AG09309 (cell line): ENCODE measurements at places on chromosomes 5 and 9.

DNA sequence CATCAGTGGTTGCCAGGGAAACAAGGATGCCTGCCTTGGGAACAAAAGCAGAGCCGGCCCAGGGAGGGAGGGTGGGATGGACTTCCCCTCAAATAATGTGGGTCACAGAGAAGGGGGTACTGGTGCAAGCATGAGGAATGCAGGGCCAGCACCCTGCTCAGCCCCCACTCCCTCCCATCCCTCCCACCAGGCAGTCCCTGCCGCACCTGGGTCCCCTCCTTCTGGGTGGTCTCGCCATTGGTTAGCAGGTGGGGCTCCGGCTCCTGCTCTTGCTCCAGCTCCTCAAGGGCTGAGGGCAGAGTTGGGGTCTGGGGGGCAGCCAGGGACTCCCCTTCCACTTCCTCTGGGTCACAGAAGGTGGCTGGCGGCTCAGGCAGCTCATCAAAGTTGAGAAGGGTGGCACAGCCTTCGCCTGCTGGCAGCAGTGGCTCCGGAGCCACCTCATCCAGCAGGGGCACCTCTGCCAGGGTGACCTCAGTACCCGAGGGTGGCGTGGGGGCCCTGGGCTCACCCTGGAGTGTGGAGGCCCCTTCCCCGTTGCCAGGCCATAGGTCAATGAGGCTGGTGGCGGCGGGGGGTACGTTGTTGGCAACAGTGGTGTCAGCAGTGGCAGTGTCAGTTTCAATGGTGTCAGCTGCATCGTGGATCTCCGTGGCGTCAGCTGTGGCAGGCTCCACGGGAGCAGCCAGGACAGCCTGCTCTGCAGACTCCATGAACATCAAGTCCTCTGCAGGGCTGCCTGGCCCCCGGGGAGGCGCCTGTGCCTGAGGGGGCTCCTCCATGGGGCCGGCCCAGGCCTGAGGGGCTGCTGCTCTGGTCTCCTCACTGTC is 11.5 kb downstream of the PRR7 start:
- DNase-seq: no peak

- DNase-seq: no peak
These were observed 52.3 kb downstream of the C9orf153 start for GRCh38 chr9:86207193-86207592.

GRCh38 chr5:113447498-113448050 is 12.8 kb upstream of the TSSK1B start:
- no peak for DNase-seq

- no peak for DNase-seq
These were observed 36.5 kb upstream of the RASA1 start for GRCh38 chr5:87231037-87231808.

DNA sequence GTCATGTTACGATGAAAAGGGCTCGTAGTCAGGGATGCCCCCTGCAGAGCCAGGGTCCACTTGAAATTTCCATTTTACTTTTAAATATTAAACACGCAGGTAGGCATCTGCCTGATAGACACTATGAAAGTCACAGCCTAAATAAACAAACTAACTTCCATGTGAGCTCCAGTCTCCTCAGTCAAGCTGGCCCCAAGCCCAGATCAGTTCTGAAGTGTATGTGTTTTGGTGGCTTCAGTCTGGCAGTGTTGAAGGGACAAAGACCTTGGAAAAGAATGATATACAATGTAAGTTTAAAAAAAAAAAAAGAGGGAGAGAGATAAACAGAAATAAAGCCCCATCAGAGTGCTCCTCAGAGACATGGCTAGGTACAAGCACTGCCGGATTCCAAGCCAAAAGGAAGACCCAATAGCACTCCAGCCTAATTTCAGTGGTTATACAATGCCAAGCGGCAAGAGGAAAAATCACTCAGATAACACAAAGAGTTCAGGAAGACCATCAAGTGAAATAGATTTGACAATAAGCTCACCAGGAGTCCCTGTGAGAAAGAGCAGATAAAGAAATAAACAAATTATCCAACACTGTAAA is 181.0 kb downstream of the BNC2 start:
- no peak for DNase-seq

DNA sequence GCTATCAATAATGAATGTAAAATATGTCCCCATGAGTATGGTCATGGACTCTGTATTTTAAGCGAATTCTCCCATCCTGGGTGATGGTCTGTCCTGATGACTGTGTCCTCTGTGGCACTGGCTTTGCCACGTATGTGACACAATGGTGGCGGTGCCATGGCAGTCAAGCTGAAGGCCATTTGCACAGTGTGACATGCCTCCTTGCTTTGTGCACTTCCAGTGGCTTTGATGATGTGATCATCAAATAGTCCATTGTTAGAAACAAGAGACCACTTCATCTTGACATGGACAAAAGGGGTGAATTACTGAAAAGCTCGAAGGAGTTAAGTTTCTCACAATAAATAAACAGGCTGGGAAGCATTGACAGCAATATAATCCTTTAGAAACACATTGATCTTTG is 31.0 kb upstream of the PRRC1 start:
- no peak for DNase-seq

DNA sequence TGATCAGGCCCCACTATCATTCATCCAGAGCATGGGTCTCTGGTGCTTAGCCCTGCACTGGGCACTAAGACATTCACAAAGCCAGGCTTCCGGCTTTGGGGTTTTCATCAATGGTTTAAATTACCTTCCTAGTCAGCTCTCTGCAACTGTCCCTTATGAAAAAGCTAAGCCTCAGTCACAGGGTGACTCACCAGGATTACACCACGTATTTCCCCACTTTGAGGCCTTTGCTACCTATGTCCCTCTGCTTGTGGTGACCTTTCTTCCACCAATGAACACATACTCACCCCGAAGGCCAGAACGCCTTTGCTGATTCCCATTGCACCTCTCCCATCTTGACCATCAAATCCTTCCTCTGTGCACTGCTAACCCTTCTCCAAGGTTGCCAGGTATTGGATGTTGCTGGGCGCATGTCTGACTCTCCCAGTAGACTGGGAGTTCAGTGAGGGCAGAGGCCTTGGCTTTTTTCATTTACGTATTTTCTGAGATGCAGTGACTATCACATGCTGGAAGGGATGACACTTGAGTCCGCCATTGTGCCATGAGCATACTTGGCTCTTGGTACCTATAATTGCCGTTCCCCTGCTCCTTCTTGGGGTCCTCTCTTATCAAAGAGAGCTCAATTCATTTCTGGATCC is 58.7 kb upstream of the TNFSF8 start:
- no peak for DNase-seq

DNA sequence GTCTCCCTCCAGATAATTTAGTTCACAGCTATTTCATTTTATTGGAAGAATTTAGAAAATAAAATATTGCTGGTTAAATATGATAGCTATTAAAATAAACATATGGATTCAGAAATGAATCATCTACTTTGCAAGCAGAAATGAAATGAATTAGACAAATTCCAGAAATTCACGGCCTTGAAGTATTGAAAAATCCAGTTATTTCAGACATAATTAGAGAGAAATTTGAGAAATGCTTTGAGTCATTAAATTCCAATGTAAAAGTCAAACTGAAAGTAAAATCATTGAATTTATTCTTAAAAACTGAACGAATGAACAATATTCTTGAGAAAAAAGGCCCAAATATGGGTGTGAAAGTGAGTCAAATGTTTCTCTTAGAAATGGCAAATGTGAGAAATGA is 632.6 kb upstream of the EDIL3 start:
- no peak for DNase-seq

- no peak for DNase-seq
These were observed 491.1 kb downstream of the ENC1 start for GRCh38 chr5:74149395-74149794.

- DNase-seq: peak; percentile 94
These were observed 12.2 kb downstream of the INVS start for GRCh38 chr9:100111235-100111634.

- no peak for DNase-seq
These were observed 82.1 kb downstream of the GRIA1 start for GRCh38 chr5:153572411-153573145.

- DNase-seq: no peak
These were observed 325.6 kb downstream of the TRPM3 start for GRCh38 chr9:70795841-70796240.

DNA sequence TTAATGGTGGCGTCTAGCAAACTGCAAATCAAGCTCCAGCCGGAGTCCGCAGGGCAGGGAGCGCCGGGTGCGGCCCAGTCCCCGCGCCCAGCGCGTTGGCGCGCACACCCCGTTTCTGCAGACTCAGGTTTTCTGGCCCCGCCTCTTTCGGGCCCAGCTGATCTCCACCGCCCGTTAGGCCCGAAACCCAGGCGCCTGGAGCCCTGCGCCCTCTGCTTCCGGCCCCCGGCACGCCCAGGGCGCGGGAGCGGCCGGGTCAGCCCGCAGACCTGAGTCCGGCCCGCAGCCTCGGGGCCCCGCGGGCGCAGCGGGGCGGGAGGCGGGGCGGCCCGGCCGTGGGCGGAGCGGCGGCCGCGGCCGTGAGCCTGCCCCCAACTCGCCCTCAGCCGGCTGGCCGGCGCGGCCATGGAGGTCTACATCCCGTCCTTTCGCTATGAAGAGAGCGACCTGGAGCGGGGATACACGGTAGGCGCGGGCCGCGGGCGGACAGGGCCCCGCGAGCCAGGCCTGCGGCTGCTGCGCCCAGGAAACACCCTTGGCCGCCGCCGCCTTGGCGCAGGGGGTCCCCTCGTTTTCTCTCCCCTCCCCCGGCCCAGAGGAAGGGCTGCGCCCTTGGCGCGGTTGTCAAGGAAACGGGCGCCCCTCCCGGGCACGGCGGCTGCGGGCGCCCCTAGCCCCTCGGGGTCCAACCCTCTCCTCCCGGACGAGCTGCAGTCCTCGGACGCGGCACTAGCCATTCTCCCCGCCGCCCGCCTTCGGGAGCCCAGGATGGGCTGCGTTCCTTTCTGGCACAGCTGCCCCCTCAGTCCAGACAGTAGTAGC is at the start of gene SNX24:
TSS of gene SNX24 (plus strand) at position 385 of the 822 bp plus-strand sequence. CDS start at position 406, 21 bp downstream.
- no peak for DNase-seq

DNA sequence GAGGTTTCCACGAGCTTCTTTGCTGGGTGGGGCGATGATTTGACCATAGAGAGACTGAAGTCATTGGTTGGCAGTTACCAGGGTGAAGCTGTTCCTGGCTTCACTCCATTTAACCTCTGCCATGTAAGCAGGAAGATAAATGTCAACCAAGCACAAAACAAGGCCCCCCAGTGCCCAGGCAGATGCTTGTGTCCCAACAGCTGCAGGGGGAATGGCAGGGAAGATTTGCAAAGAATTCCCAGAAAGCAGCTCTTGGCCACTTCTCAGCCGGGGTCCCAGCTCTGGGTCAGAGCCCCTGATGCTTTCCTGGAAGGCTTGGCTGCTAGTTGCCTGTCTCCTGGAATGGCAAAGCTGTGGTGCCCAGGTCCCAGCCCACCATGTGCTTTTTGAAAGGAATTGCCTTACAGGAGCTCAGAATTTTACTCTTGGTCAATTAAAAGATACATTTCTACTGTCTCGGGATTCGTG is 383.4 kb downstream of the ENC1 start:
- DNase-seq: no peak

DNA sequence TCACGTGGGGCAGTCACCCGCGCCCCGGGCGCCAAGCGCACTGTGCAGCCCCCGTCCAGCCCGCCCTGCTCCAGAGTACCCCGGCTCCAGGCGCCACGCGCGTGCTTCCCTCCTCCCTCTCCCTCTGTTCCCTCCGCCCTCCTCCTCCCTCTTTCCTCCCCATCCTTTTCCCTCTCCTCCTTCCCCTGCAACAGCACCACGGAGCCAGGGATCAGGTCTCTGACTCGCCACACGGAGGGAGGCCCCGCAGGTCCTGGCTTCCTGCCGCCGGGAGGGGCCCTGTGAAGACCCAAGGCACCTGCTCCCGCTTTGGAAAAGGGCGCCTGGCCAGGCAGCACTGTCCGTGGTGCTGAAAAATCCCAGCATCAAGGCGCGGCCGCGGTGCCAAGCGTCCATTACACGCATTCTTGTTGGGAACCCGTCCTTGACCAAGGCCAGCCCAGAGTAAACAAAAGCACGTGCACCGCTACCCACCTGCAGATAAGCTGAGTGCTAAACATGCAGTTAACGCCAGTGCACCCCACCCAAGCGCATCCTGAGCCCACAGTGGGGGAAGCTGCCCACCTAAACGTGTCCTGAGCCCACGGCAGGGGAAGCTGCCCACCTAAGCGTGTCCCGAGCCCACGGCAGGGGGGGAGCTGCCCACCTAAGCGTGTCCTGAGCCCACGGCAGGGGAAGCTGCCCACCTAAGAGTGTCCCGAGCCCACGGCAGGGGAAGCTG is 21.7 kb downstream of the SLC6A18 start:
- no peak for DNase-seq

- DNase-seq: no peak
These were observed 20.1 kb upstream of the MARCHF6 start for GRCh38 chr5:10333154-10334006.

- no peak for DNase-seq
These were observed 76.9 kb downstream of the LHX2 start for GRCh38 chr9:124088476-124088837.

DNA sequence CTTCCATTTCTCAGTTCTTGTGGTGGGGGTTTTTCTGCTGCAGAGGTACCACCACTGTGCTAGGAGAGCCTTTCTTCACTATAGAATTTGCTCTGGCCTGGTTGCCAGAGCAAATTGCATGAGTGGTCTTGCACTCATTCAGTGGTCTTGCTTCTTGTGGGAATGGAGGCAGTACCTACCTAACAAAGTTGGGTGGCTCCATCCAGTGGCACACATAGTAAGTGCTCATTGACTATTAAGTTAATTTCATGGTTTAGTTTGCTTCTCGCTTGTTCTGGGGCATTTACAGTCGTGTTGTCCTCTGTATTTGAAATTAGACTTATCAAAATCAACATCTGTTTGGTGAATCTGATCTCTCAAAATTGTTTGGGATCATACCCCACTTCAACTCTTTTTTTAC is 23.0 kb downstream of the SLC28A3 start:
- DNase-seq: no peak

DNA sequence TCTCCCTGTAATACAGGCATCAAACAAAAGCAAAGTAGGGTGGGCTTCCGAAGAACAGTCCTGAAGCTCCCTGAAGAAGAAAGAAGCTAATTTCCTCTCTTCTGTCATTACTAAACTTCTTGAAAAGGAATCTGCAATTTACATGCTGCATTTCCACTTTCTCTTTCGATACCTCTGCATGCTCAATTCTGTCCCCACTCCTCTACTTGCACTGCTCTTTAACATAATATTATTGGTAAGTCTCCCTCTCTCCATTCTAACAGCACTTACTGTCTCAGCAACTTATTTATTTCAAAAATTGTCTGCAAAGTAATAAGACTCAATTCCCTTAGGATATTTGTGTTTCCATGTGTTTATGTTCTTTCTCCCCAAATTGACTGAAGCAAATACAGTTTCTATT is 3.9 kb upstream of the PLPP1 start:
- no peak for DNase-seq

GRCh38 chr9:82149501-82149946 is 161.0 kb downstream of the SPATA31D1 start:
- no peak for DNase-seq

- DNase-seq: no peak
These were observed 132.4 kb upstream of the NIPBL start for GRCh38 chr5:36743891-36744772.

DNA sequence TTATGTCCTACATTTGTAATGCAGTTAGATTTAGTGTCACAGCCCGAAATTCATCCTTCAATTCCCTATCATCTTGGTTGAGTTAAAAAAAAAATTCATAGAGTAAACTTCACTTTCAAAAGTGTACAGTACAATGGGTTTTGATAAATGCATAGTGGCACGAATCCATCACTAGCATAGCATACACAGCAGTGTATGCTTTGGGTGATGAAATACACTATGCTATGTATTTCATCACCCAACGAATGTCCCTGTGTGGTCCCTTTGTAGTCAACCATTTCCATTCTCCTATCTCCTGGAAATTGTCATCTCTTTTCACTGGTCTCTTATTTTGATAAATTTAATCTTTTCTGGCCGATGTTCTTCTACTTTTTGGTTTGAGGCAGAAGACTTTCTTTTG is 129.4 kb upstream of the BASP1 start:
- no peak for DNase-seq

GRCh38 chr5:119353213-119353612 is 2.6 kb upstream of the TNFAIP8 start:
- DNase-seq: no peak
